ENCODE measurements at places on chromosomes 6 and 20.

DNA sequence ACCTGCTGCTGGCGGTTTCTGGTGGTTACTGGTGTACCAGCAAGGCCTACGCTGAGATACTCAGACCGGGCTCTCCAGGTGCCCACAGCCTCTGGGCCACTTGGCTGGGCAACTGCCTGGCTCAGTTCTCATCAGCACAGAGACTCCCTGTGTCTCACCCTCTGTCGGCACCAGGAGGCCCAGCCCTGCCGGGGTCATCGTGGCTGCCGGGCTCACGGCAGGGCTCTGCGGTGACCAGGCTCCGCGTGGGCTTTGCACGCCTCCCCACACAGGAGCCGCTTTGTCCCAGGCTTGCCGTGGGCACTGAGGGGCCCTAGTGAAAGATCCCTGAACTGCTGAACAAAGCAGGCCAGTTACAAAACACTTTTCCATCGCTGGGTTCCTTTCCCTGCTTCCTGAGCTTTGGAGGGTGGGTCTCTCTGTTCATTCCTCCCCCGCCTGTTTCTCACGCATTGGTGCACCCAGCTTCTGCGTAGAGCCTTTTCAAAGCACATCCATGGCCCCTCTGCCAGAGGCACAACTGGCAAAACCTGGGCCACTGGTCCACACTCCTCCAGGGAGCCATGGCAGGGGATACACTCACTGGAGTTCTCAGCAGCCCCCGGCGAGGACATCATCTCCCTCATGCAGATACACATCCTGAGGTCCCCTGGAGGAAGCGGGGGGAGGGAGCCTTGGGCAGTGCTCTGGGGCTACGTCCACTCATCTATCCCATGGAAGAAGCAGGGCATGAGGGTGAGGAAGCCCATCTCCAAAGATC, 117.0 kb downstream of the NFATC2 start:
- no peak for DNase-seq

DNA sequence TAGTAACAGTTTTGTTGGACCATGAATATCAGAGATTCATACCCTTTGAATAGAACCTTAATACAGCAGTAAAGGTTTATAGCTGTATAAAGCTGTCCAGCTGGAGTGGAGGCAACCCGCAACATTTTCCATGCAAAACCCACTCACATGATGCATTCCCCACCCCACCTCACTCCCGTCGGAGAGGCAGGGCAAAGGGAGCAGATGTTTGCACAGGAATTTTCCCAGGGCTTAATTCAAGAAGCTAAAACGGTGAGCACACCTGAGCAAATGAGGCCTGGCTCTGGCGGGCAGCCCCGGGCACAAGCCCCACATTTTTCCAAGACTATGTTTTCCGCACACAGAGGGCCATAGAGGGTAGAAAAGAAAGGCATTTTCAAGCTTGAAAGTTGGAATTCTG, 191.7 kb downstream of the FOXC1 start:
- DNase-seq = no peak

GRCh38 chr6:113359155-113360140, 497.7 kb upstream of the MARCKS start:
- no peak for DNase-seq

DNA sequence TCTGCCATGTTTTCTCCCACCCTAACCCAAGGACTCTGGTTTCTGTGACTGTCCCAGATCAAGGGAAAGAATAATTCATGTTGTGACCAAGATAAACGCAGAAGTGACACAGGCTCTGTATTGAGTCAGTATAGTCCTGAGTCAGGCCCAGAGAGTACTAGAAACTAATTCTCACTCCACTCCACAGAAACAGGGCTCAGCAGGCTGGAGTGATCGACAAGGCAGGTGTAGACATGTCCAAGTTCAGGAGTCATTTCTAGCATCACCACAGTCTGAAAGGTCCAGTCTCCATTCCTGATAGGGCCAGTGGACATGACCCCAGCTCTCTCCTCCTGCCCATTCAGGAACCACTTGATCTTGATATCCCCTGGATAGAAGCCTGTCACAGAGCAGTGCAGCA, 2.7 kb downstream of the HLA-DOB start:
- DNase-seq = no peak

DNA sequence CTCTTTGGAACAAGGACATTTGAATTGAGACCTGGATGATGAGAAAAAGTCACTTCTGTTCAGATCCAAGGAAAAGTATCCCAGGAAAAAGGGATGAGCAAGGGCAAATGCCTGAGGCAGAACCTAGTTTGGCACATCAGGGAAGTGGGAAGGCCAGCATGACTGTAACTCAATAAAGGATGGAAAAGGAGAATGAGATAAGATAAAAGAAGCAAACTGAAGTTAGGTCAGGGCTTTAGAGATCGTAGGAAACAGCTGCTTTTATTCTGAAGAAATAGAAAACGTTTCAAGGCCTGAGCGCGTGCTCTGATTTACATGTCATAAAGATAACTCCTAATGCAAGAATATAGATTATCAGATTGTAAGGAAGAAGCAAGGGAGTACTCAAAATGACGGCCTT, 450.0 kb downstream of the FRK start:
- no peak for DNase-seq

GRCh38 chr6:7467007-7467897, 74.2 kb upstream of the DSP start:
- DNase-seq = no peak

GRCh38 chr6:52925042-52925441, 15.5 kb upstream of the GSTA3 start:
- no peak for DNase-seq

GRCh38 chr6:154962753-154963152, 32.4 kb upstream of the TIAM2 start:
- DNase-seq = no peak

GRCh38 chr6:32168350-32168749, 4.0 kb downstream of the EGFL8 start:
- DNase-seq = no peak

GRCh38 chr20:44616604-44616964, 34.2 kb downstream of the PKIG start:
- DNase-seq = no peak

DNA sequence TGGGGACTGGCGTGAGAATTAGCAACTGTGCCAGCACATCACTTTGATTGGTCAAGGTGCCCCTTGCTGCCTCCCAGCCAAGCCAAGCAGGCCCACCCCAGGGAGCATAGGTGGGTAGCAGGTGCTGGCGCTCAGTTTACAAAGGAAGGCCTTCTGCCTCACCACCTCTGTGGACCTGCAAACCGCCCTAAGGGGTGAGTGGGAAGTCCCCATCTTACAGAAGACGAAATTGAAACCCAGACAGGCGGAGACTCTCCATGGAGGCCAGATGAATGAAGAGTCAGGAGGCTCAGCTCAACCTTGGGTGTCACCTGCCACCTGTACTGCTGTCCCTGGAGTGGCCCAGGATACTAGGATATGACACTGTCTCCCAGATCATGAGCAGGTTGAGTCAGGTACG, 21.5 kb upstream of the MAS1L start:
- DNase-seq = no peak

DNA sequence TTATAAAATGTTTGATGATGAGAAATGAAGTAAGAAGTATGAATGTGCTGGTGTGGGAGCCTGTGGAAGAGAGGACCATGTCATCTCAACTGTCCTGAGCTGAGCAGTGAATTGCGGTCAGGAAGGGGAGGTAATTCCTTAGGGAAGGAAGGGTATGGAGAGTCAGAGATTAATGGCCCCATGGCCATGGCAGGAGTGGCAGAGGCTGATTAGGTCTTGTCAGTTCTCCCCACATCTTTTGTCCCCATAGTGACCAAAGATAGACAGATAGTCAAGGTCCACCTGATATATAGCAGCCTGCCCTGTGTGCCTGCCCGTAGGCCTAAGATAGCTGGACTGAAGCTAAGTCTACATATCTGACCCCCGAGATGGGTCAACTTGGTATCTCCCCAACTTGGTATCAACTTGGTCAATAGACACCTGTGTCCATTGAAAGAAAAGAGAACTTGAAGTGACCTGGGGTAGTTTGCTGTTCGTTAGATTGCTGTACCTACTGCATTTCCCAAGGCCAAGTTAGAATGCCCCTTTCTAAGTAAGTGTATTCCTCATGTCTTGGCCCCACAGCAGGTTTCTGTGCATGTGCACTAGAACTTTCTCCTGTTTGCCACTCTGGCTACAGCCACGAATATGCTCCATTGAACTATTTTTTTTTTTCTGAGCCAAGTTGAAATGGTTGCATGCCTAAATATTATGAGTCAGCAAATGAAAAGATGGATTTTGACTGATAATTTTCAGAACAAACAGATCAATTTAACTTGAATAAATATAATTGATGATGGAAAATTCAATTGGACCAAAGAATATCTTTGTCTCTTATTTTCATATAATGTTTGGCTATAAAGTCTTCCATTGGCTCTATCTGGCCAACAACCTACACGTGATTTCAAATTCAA, 143.4 kb downstream of the ISM1 start:
- DNase-seq = no peak

GRCh38 chr6:7819431-7820015, 91.1 kb downstream of the TXNDC5 start:
- peak; percentile 23 for DNase-seq

DNA sequence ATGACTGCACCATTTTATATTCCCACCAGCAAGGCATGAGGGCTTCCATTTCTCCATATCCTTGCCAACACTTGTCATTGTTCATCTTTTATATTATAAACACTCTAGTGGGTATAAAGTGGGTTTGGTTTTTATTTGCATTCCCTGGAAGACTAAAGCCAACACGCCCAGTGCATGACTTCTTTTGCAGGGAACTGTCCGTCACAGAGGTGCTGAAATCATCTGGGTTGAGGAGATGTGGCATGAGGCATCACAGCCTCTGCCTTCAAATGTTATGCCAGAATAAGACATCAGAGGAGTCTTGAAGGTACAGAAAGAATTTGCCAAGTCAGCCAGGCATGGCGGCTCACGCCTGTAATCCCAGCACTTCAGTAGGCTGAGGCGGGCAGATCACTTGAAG, 29.9 kb upstream of the FAM210B start:
- DNase-seq = peak; percentile 9

DNA sequence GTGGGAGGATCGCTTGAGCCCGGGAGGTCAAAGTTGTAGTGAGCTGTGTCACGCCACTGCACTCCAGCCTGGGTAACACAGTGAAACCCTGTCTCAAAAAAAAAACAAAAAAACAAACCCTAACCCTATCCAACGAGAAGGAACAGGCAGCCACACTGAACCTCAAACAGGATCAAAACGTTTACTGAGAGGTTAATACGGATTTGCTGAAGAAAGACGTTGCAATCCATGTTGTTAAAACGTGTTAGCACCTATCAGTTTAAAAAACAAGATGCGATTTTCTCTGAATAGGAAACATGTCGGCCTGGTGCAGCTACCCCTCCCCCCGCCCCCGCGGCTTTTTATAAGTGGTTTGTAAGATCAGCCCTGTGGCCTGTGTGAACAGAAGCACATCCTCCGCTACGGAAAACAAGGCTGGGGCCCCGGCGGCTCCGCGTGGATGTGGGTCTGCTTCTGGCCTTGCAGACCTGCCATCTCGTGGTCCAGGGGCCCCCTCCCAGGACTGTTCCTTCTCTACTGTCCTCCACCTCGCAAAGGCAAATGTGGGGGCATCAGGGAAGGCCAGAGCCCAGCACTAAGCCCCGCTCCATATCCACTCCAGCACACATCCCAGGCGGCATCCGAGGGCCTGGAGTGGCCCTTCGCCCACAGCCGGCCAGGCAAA, 11.4 kb downstream of the SLC2A4RG start:
- peak; percentile 19 for DNase-seq

DNA sequence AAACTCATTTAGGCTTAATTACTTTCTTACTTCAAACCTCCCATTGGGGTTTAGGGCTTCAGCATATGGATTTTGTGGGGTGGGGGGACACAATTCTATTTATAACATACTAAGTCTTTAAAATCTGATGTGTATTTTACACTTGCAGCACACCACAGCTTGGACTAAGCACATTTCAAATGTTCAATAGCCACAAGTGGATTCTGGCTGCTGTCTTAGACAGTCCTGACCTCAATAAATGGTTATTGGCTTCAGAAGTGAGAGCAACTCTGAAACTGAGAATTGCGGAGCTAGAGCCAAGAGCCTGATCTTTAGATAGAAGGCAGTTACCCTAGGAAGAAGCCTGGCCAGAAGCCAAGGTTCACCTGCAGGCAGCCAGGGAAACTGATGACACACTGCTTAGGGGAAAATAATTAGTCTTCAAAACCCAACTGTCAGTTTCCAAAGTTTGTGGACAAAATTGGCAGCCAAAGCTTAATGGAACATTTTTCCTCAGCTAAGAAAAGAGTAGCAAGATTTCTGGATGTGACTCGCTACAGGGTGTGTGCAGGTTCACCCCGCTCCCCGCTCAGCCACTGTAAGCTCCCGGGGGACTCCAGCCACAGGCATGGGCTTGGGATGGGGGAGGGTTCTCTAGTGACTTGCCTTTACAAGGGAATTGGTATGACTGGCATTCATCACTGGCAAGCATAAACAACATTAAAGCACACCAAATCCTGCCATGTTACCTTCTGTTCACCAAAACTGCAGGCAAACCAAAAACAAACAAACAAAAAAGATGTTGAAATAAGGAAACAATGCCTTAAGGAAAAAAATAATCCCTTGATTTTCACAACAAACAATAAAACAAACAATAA, 219.8 kb downstream of the TFAP2A start:
- DNase-seq = no peak

- peak; percentile 40 for DNase-seq
Measured at GRCh38 chr6:137341681-137342195, 122.6 kb upstream of the IFNGR1 start.

DNA sequence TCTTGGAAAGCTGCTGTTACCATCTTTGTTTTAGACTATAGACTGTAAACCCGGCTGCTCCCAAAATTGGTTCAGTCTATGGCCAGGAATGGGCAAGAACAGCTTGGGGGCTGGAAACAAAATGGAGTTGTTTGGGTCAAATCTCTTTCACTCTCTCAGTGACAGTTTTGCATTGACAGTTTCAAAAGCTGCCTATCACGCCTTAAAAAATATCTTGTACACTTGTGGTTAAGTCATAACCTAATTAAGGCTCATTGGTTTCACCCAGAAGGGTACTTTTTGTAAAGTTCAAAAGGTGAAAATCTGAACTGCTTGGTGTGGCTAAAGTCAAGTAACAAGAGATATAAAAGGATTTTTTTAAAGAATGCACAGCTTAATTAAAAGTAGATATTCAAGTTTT, 76.1 kb upstream of the PRL start:
- DNase-seq = no peak

Measured in KBM-7 (cell line).